ENCODE measurements at places on chromosomes 5 and 9.

GRCh38 chr9:121071370-121071755 lies 3.4 kb upstream of the CNTRL start:
- DNase-seq, result no peak

GRCh38 chr9:124420991-124421543 lies 5.8 kb upstream of the PSMB7 start:
- DNase-seq, result no peak

DNA sequence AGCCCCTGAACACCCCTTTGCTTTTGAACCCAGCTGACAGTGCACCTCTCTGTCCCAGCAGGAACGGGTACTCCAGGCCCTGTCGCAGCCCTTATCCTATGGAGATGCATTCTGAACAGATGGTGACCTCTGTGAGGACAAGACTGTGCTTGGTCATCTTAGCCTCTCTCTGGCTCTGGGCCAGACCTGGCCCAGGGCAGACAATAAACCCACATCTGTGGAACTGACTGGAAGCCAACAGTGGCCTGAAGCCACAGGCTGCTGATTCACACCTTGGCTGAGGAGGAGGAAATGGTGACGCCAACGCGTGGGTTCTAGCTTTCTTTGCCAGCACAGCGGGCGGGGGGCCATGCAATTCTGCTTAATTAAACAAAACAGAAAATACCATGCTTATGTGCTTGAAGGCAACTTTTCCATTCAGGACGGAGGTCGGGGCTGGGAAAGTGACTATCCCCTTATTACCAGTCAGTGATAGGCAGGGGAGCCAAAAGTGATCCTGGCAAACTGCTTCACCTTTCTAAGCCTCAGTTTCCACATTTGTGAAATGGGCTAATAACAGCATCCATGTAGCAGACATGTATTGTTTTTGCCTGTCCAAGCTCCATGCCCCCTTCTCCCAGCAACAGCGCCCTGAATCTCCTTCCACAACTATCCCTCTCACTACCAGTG lies 10.8 kb downstream of the SH3PXD2B start:
- DNase-seq, result no peak

GRCh38 chr9:17484906-17485305 lies 94.0 kb upstream of the SH3GL2 start:
- no peak for DNase-seq

GRCh38 chr9:24516463-24516862 lies 29.2 kb downstream of the IZUMO3 start:
- DNase-seq, result no peak

GRCh38 chr9:137610944-137611343 lies 5.5 kb downstream of the ARRDC1 start:
- DNase-seq, result no peak

DNA sequence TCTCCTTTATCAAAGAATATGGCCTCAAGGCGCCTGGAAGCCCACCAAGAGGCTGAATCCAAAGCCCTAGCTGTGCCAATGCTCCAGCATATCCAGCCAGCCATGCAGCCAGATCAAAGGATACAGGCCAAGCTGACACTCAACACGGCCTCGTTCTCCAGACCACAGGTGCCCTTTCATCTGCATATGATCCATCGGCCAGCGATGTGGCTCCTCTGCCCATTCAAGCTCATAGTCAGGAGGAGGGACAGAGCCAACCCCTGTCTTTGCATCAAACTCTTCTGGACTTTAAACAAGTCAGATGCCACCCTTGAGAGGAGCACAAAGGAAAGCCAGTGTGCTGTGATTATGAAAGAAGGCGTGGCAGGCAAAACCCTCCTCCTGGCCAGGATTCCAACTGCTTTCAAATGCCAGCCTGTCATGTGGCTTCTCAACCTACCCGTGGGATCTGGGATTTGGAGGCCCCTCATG lies 42.5 kb downstream of the ADAM19 start:
- DNase-seq, result no peak

DNA sequence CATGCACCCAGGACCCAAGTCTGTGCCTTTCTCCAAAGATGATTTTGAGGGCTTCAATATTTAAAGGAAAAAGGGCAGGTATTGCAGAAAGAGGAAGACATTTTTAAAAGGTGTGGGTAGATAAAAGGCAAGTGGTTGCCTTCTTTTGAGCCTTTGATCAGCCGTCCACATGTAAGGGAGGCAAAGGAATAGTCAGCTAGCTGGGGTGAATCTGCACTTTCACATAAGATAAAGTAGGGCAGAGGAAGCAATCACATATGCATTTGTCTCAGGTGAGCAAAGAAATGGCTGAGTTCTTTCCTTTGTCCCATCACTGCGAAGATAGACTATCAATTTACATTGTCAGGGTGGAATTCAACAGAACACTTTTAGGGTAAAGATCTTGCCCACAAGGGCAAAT lies 19.9 kb downstream of the MGAT1 start:
- no peak for DNase-seq

DNA sequence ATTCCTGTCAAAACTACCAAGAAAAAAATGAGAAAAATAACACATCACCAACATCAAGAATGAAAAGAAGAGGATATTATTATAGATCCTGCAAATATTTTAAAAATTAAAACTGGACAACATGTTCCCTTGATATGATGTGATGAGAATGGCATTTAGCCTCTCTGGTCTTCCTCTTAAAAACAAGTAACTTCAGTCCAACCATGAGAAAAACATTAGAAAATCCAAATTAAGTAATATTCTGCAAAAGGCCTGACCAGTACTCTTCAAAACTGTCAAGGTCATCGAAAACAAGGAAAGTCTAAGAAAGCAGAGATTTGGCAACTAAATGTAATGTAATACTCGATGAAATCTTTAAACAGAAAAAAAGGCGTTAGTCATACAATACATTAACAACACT lies 167.1 kb upstream of the SNX2 start:
- DNase-seq, result no peak

GRCh38 chr5:170286386-170286925 lies 11.1 kb downstream of the LCP2 start:
- no peak for DNase-seq

- DNase-seq, result no peak
Measured at GRCh38 chr5:135264451-135265440, 134.3 kb downstream of the MACROH2A1 start.

DNA sequence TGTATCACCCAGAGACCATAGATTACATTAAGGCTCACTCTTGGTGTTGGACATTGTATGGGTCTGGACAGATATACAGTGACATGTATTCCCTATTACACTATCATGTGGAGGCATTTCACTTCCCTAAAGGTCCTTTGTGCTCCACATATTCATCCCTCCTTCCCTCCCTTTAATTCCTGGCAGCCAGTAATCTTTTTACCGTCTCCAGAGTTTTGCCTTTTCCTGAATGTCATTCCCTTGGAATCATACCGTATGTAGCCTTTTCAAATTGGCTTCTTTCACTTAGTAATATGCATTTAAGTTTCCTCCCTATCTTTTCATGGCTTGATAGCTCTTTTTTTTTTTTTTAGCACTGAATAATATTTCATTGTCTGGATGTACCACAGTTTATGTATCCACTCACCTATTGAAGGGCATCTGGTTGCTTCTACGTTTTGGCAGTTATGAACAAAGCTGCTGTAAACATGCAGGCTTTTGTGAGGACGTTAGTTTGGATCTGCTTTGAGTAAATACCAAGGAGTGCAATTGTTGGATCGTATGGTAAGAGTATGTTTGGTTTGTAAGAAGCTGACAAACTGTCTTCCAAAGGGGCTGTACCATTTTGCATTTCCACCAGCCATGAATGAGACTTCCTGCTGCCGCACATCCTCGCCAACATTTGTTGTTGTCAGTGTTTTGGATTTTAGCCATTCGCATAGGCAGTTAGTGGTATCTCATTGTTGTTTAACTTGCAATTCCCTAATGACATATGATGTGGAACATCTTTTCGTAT lies 122.1 kb upstream of the SMIM23 start:
- no peak for DNase-seq

- DNase-seq, result no peak
Measured at GRCh38 chr5:132090107-132090506, 16.5 kb downstream of the CSF2 start.

DNA sequence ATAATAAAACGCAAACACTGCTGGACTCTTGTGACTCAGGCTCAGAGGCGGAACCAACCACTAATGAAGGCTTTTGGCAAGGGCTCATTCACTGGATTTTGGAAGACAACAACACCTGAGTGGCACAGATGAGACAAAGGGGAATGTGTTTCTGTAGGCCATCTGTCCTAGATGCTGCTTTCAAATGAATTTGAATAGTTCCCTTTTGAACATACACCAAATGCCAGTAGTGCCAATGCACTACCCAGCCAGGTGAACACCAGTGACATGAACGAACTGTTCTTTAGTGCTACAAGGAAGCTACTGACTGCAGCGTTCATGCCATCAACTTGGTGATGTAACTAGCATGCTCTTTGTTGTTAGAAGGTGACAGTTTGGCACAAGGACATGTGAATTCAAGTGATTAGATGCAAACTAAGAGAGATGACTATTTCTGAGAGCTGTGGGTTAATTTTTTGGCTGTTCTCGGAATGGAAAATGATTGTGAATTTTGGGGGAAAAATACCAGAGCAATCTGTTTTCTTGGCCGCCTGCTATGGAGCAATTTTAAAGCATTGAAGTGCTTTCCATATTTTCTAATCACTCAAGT lies 173.7 kb downstream of the SLC24A2 start:
- no peak for DNase-seq

GRCh38 chr5:161865510-161865909 lies 17.6 kb downstream of the GABRA1 start:
- no peak for DNase-seq

- no peak for DNase-seq
Measured at GRCh38 chr5:158629591-158630312, 470.0 kb downstream of the EBF1 start.

GRCh38 chr9:87829756-87830155 lies 52.9 kb upstream of the SPATA31E1 start:
- DNase-seq, result no peak

- no peak for DNase-seq
Measured at GRCh38 chr5:107885601-107886000, 214.9 kb upstream of the EFNA5 start.

DNA sequence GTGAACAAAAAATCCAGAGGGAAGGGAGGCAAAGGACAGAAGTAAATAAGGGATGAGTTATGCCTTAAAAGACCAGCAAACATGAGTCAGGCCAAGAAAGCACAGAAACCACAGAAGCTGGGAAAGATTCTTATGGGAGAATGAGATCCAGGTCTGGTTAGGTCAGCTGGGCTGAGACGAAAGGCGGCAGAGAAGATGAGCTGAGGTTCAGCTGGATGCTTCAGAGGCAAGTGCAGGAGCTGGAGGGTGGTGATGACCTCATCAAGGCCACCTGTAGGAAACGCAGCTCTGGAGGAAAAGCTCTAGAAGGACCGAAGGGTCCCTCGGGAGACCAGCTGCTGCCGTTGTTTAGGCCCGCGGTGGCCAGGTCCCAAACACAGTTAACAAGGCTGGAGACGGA lies 152.0 kb downstream of the MYO10 start:
- no peak for DNase-seq

- no peak for DNase-seq
Measured at GRCh38 chr9:129311643-129312042, 133.6 kb upstream of the IER5L start.

- DNase-seq, result no peak
Measured at GRCh38 chr5:137367951-137368350, 131.2 kb downstream of the SPOCK1 start.

- no peak for DNase-seq
Measured at GRCh38 chr9:95197692-95198271, 119.7 kb downstream of the FANCC start.

DNA sequence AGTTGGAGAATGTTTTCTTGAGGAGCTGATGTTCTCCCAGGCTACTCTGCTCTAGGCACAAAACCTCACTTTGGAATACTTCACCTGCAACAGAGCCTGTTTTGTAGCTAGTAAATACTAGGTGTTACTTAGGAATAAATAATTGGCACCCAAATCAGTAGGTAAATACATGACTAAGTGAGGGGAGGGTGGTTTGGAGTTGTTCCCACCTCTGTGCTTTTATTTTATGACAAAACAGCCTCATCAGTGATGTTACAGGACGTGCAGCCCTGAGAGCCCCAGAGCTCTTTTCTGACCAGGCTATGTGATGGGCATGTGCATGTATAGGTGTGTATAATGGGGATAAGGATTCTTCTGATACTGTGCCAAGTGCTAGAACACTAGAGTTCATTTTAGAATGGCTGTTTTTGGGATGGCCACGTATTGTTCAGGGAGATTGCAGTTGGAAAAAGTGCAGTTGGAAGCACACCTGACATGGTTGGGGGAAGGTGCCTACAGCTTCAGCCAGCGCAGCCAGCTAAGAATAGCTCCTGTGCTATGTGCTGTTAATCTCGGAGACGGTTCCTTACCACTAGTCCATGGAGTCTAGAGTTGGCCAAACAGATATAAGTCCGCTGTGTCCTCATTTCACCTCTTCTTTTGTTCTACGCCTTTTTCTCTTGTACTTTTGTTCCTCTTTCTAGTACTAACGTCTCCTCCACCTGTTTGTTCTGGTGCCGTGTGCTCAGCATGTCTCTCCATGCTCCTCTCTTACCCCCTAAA lies 284.7 kb downstream of the FANCC start:
- DNase-seq, result no peak

DNA sequence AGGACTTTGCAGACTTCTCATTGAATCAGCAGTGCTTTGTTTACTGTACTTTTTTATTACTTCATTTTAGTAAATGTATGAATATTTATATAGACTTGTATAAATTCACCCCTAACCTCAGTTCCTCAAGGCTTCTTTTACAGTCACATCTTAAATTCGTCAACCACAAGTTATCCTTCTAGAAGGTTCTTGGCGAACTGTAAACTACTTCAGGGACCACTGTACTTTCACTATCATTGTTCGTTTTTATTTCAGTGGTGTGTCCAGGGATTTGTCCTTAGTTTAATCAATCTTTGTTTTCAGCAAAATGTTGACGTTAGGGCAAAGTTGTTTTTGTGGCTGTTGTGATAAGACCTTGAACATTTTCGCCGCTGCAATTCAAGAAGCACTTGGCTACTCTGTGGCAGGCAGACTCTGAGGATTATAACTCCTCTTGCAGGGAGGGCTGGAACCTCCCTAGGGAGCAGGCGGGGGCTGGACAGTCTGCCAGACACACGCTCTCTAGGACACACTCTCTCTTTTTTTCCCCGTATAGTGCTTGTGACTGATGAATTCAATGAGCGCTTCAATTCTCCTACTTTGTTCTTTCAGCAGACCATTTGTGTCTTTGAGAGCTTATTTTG lies 252.8 kb downstream of the FBXL7 start:
- DNase-seq, result no peak

- no peak for DNase-seq
Measured at GRCh38 chr9:105119156-105119555, 125.3 kb upstream of the SLC44A1 start.

- DNase-seq, result no peak
Measured at GRCh38 chr5:140342896-140343295, 3.5 kb downstream of the HBEGF start.

DNA sequence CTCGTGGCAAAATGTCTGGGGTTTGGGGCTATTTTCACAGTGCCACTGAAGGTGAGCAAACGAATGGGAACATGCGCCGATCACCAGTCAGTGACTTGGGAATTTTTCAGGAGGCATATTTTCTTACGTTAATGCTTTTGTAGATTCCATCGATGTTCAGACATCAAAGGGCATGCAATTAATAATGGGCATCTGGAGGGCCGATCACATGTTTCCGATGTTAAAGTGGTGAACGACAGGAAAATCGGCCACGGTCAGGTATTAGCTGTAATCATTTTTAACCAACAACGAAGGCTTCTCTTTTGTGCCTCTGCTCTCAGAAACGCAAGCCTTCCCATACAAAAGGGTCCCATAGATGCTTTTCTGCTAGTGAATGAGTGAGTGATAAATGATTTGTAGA lies 155.0 kb upstream of the PITX1 start:
- no peak for DNase-seq
